ENCODE measurements at places on chromosomes 11 and 22. TPM values are rescaled to one million over a fixed set of nuclear protein-coding genes. Genes with fewer than 3 reads are reported as not detected.

GRCh38 chr11:104583857-104584256 lies 314.4 kb downstream of the CASP12 start:
- peaks cover 21% of the 10 kb centered on the region for H3K27me3 ChIP-seq
- no peak overlapping the region for H3K4me3 ChIP-seq
- H3K27ac ChIP-seq: no peak overlapping the region
- no peak for DNase-seq
- H3K4me1 ChIP-seq: no peaks in the 10 kb centered on the region

DNA sequence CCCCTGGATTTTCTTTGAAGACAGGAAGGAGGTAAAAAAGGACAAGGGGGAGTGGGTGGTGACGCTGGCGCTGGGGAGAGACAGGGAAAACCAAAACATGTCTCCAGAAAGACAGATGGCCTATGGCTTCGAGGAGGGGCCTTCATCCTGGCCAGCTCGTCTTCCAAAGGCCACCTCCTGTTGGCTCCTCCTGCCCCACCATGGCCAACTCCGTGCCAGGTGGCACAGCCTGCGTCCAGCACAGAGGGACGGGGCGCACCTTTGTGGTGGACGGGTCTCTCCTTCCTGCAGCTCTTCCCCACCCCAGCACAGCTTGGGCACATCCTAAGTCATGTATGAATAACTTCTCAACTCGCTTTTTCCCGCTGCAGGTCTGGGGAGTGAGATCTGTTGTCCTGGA lies 22.7 kb downstream of the IGSF9B start:
- no peak overlapping the region for H3K27ac ChIP-seq
- no peak for DNase-seq
- H3K4me1 ChIP-seq: peaks cover 27% of the 10 kb centered on the region
- H3K27me3 ChIP-seq: no peaks in the 10 kb centered on the region

DNA sequence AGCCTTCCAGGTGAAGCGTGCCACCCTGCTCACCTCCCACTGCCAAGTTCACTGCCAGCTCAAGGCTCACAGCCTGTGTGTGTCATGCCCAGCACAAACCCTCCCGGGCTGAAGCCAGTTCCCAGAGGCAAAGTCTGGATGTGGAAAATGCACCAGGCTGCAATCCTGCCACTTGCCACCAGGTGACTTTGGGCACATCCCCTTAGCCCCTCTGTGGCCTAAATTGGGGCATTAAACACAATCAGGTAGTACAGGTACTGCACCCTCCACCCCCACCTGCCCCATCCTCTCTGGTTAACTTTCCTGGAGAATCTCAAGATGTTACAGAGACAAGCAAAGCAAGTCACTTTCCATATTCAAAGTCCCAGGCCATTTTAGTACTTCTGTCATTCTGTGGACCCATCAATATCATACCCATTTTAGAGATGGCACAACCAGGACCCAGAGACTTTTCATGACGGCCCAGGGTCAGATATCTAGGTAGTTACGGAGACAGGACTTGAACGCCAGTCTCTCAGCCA lies 1.8 kb upstream of the RASD2 start:
- H3K27me3 ChIP-seq: peaks cover 45% of the 10 kb centered on the region
- DNase-seq: peak; percentile 76
- no peak overlapping the region for H3K27ac ChIP-seq
- H3K36me3 ChIP-seq: no peaks in the 10 kb centered on the region

GRCh38 chr11:41246399-41246745 lies 213.1 kb downstream of the LRRC4C start:
- no peak overlapping the region for H3K4me3 ChIP-seq
- no peak overlapping the region for H3K27ac ChIP-seq
- no peaks in the 10 kb centered on the region for H3K4me1 ChIP-seq
- no peaks in the 10 kb centered on the region for H3K27me3 ChIP-seq

- peak overlapping the region; percentile 3 for H3K4me3 ChIP-seq
- DNase-seq: peak; percentile 78
- peaks cover 12% of the 10 kb centered on the region for H3K4me1 ChIP-seq
Observed at GRCh38 chr11:68965901-68966853, 14.6 kb downstream of the MRGPRD start.

GRCh38 chr11:68337399-68337835 lies 25.0 kb downstream of the LRP5 start:
- H3K36me3 ChIP-seq: no peaks in the 10 kb centered on the region
- DNase-seq: peak; percentile 70
- peaks cover 60% of the 10 kb centered on the region for H3K4me1 ChIP-seq
- peak overlapping the region; percentile 22 for H3K4me3 ChIP-seq
- no peaks in the 10 kb centered on the region for H3K27me3 ChIP-seq
- H3K27ac ChIP-seq: peak overlapping the region; percentile 22

DNA sequence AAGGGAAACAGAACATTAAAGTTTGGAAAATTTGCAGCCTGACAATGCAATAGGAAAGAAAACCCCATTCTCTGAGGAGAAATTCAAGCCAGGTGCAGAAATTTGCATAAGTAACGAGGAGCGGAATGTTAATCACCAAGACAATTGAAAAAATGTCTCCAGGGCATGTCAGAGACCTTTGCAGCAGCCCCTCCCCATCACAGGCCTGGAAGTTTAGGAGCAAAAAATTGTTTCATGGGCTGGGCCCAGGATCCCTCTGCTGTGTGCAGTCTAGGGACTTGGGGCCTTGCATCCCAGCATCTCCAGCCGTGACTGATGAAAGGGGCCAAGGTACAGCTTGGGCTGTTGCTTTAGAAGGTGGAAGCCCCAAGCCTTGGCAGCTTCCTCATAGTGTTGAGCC lies 780.2 kb downstream of the LRRC4C start:
- H3K27ac ChIP-seq: no peak overlapping the region
- no peaks in the 10 kb centered on the region for H3K27me3 ChIP-seq
- DNase-seq: no peak
- H3K4me1 ChIP-seq: no peaks in the 10 kb centered on the region
- H3K36me3 ChIP-seq: no peaks in the 10 kb centered on the region
- no peak overlapping the region for H3K4me3 ChIP-seq

DNA sequence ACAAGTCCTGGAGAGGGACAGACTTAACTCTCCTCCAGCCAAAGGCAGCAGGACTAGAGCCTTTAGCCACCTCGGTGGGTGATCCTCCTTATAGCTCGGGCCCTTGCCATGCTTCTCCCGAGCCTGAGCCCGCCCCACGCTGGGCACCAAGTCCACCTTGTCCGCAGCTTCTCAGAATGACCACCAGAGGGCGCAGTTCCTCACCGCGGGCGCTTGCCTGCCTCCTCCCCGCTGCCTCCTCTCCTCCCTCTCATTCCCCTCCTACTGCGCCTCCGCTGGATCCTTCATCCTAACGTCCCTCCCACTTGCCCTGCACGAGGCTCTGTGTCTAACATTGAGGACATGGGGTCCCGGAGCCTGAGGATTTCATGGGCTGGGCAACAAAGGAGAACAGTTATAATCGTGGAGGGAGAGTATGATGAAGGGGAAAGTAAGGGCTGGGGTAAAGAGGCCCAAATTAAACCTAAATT lies 11.3 kb upstream of the MOGAT2 start:
- DNase-seq: peak; percentile 89
- peaks cover 17% of the 10 kb centered on the region for H3K27me3 ChIP-seq
- no peaks in the 10 kb centered on the region for H3K36me3 ChIP-seq
- H3K4me1 ChIP-seq: peaks cover 7% of the 10 kb centered on the region
- H3K27ac ChIP-seq: no peak overlapping the region

- peaks cover 3% of the 10 kb centered on the region for H3K36me3 ChIP-seq
- no peak for DNase-seq
- no peaks in the 10 kb centered on the region for H3K27me3 ChIP-seq
- H3K4me3 ChIP-seq: no peak overlapping the region
- no peak overlapping the region for H3K27ac ChIP-seq
Observed at GRCh38 chr11:69320326-69320725, 26.4 kb downstream of the MYEOV start.

The TMA7B gene
- total RNA-seq: 0.96 TPM

The OR52N4 gene
- total RNA-seq: 0.38 TPM

The FAM111B gene
- 70.1 TPM for total RNA-seq

The PGGHG gene
- total RNA-seq: 142 TPM

The IL18 gene
- not detected for total RNA-seq

All from activated CD4-positive, alpha-beta T cell treated with anti-CD3 and anti-CD28 coated beads, Interleukin-2, amount 10 ng/mL, durations not matched to agents 24 days and 14 days (primary cell).